GM23338 (cell line): ENCODE measurements at places on chromosomes 3 and 15.

GRCh38 chr15:33448961-33449606 lies 138.3 kb downstream of the RYR3 start:
- no peak for DNase-seq

GRCh38 chr3:172654470-172654869 lies 56.4 kb downstream of the NCEH1 start:
- no peak for DNase-seq

DNA sequence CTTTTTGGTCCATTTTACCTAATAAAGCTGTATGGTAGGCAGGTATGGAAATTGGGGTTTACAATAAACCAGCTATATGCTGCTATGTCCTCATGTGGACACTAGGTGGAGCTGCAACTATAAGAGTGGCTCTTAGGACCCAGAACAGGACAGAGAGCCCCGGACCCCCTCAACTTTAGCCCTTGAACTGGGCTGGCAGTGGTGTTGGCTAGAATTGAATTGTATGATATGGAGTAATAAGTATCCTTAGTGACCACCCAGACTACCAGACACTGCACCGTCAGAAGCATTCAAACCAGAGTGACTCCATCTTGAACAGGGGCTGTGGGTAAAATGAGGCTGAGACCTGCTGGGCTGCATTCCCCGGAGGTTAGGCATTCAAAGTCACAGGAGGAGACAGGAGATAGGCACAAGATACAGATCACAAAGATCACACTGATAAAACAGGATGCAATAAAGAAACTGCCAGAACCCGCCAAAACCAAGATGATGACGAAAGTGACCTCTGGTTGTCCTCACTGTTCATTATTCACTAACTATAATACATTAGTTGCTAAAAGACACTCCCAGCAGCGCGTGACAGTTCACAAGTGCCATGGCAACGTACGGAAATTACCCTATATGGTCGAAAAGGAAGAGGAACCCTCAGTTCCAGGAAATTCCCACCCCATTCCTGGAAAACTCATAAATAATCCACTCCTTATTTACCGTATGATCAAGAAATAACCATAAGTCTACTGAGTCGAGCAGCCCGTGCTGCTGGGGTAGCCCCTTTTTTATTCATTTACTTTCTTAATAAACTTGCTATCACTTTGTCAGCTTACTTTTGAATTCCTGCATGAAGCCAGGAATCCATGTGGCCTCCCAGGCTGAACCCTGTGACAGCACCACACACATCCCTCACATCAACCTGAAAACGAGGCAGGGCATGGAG lies 68.7 kb upstream of the BLM start:
- peak; percentile 89 for DNase-seq

DNA sequence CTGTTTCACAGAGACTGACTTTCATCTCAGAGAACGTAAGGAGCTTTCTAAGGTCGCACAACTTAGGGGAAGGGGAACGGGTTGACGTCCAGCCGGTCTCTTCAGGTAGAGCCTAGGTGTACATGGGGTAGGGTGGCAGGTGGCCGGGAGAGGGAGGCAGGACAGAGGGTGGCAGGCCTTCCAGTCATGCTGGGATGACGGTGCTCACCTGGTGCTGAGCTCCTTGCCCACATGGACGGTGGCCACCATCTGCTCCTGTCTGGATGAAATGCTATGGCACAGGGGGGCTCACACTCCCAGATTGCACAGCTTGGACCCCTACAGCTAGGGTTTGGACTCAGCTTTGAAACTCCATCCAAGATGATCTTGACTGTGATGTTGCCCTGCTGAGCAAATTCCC lies 144.5 kb downstream of the ATP10A start:
- no peak for DNase-seq

DNA sequence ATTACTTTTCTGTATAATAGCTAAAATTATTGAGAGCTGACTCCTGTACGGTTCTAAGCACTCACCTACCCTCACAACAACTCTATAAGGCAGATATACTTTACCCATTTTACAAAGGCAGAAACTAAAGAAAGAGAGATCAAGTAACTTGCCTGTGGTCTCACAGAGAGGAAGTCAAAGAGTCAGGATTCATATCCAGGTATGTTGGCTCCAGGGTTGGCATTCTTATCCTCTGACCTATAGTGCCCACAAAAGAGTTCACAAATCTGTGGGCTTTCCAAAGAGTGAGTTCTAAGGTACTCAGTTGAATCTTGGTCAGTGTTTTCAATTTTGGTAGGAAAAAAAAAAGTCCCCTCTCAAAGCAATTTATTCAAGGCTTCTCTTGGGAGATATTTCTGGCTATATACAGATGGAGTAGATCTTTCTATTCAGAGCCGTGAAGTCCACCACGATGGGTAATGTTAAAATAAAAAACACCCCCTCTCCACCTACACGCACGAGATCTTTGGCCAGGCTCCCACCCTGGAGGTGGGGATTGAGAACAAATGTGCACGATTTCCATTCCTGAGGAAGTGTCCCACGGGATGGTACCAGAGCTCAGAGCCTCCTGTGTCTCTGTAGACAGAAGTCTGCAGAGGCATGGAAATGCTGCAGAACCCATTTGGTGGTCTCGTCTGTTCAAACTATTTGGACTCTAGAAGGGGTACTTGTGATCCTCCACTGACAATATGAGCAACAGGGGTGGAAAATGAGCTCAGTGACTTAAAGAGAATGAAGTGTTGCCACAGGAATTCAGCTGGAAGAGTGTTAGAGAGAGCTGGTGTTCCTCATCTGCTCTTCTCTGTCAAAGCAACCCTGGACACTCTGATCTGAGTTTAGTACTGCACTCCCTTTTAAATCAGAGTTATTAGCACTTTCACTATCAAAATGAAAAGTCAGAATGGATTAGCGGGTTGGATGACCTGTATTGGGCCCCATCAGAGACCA lies 212.1 kb upstream of the EIF1B start:
- DNase-seq, result no peak

- no peak for DNase-seq
Measured at GRCh38 chr3:126345641-126346460, 11.4 kb downstream of the KLF15 start.

GRCh38 chr15:39447346-39447745 lies 133.5 kb upstream of the THBS1 start:
- DNase-seq, result peak; percentile 10

GRCh38 chr3:125618208-125618607 lies 22.9 kb upstream of the OSBPL11 start:
- no peak for DNase-seq

GRCh38 chr3:66425032-66425431 lies 75.8 kb downstream of the LRIG1 start:
- no peak for DNase-seq

DNA sequence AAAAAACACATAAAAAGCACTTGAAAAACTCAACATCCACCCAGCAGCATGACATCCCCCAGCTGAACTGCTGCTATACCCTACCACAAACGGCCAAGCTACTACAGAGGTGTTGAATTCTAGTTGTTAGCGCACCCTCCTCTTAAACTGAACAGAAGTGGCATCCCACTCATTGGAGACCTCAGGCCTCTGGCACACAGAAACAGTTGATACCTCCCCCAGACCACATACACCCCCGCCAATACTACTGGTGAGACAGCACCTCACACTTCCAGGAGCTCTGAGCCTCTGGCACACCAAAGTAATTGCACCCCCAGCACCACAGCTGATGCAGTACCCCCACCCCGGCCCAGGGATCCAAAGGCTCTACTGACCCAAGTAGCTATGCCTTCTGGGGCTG lies 190.2 kb downstream of the SCAPER start:
- no peak for DNase-seq

DNA sequence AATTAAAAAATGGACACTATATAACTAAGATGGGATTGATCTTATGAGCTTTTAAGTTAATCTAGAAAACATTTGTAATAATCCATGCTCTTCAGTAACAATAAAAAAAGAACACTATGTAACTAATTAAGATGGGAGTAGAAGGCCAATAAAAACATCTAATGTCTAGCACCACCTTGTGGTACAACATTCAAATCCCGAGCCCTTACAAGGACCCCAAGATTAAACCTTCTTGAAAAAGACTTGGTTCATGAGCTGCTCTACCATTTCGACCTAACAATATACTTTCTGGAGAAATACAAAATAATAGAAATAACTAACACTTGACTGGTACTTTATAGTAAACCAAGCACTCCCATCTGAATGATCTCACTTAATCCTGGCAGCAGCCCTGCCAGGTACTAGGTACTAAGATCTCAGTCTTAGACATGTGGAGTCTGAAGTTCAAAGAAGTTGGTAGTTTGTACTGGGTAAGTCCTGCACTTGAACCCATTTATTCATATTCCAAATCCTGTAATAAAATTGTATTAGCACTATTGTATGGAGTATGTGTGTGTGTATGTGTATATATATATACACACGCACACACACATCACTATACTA lies 21.8 kb downstream of the METTL6 start:
- peak; percentile 80 for DNase-seq

- peak; percentile 25 for DNase-seq
Measured at GRCh38 chr3:153138276-153139210, 23.5 kb upstream of the RAP2B start.

GRCh38 chr3:129560911-129561594 lies 18.1 kb downstream of the H1-8 start:
- DNase-seq, result no peak

- DNase-seq, result peak; percentile 83
Measured at GRCh38 chr3:50627407-50628051, 10.6 kb downstream of the MAPKAPK3 start.

DNA sequence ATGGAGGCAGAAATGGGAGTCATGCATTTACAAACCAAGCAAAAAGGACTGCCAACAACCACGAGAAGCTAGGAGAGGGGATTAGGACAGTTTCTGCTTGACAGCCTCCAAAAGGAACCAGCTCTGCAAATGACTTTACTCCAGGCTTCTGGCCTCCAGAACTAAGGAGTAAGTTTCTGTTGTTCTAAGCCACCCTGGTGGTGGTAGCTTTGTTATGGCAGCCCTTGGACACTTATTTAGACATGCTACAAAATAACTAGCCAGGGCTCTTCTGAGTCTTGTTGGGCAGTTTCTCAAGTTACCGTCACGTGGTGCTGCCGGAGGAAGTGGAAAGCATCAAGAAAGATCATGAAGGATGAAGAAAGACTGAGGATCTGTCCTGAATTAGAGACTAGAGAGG lies 386.5 kb downstream of the LRTM1 start:
- no peak for DNase-seq

DNA sequence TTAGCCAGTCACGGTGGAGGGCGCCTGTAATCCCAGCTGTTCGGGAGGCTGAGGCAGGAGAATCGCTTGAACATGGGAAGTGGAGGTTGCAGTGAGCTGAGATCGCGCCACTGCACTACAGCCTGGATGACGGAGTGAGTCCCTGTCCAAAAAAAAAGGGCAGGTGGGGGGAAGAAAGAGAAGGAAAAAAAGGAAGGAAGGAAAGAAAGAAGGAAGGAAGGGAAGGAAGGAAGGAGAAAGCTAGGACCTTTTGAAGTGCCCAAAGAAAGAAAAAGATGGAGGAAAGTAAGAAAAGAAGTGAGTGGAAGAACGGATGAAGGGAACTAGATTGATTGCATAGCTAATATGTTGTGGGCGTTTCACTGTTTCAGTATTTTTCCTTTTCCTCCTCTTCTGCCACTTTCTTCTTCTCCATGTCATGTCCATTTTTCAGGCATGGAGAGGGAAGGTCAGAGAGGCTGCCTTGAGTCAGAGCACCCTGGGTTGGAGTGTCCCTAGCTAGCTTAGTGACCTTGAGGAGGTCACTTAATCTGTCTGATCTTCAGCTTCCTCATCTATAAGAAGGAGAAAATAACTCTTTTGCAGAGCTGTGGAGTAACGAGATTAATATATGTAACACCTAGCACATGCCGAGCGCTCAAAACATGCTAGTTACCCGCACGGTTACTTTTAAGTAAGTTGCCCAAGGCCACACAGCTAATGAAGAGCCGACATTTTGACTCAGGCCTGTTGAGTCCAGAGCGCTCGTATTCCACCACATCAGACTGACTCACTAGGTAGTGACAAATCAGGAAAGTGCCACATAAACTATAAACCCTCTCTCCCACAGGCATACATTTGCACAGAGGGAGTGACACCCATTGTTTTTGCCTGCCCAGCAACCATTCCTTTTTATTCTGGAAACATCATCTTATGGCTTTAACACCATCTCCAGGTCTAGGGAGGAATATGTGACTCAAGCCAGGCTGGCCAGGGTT lies 42.2 kb downstream of the BHLHE40 start:
- DNase-seq, result no peak

GRCh38 chr15:60496853-60497252 lies 17.9 kb upstream of the ICE2 start:
- no peak for DNase-seq

GRCh38 chr3:67657192-67657591 lies 2.8 kb upstream of the SUCLG2 start:
- no peak for DNase-seq

GRCh38 chr3:8290611-8291010 lies 211.0 kb upstream of the LMCD1 start:
- DNase-seq, result no peak

DNA sequence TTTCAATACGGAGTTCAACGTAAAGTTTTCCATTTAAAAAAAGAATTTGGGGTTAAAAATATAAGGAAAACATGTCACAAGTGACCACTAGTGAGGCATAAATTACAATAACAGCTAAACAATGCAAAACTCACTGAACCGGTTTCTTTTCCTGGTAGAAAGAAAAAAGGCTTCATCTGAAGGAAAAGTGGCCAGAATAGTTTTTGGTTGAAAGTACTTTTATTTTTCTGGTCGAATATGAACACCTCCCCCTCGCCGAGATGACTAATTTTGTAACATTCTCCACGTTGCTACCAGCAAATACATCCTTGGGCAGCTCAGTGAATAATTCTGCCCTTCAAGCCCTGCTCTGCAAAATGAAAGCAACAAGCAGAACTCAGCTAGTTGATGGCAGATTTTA lies 3.9 kb upstream of the SRGAP3 start:
- no peak for DNase-seq

DNA sequence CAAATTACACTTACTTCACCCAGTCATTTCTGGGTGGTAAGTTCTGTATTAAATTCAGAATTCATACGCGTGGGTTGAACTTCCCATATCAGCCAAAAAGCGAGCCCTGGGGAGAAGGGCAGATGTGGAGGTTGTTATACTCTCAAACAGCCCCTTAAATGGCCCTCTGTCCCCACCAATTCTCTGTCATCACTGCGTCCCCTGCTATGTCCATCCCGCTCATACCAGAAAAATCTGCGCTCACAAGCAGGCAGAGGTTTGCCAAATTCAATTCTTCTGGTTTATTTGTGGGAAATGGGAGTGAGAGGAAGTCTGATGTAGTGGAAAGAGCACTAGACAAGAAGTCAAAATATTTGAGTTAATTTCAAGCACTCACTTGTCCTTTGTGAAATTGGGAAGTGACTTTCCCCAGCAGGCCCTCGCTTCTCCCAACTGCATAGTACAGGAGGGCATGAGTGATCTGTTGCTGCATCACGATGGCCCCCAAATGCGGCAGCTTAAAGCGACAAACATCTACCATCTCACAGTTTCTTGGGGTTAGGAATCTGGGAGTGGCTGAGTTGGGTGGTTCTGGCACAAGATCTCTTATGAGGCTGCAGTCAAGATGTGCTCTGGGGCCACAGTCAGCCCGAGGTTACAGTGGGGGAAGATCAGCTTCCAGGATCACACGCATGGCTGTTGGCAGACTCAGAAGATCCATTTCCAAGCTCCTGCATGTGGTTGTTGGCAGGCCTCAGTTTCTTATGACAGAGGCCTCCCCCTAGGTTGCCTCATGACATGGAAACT lies 67.7 kb downstream of the CPN2 start:
- no peak for DNase-seq
